CD4-positive, alpha-beta memory T cell (primary cell): ENCODE measurements at places on chromosomes 13 and 19. TPM values are rescaled to one million over a fixed set of nuclear protein-coding genes. Genes with fewer than 3 reads are reported as not detected.

- no peak overlapping the region for H3K4me3 ChIP-seq
- peaks cover 12% of the 10 kb centered on the region for H3K4me1 ChIP-seq
- H3K36me3 ChIP-seq = no peaks in the 10 kb centered on the region
- H3K27ac ChIP-seq = no peak overlapping the region
- DNase-seq = no peak
- H3K27me3 ChIP-seq = no peaks in the 10 kb centered on the region
Measured at GRCh38 chr13:112699322-112699918, 9.6 kb downstream of the ATP11A start.

GRCh38 chr19:29201855-29202254, 11.1 kb downstream of the UQCRFS1 start:
- H3K4me3 ChIP-seq = no peak overlapping the region
- H3K36me3 ChIP-seq = peaks cover 8% of the 10 kb centered on the region
- H3K27ac ChIP-seq = no peak overlapping the region
- H3K4me1 ChIP-seq = no peaks in the 10 kb centered on the region

DNA sequence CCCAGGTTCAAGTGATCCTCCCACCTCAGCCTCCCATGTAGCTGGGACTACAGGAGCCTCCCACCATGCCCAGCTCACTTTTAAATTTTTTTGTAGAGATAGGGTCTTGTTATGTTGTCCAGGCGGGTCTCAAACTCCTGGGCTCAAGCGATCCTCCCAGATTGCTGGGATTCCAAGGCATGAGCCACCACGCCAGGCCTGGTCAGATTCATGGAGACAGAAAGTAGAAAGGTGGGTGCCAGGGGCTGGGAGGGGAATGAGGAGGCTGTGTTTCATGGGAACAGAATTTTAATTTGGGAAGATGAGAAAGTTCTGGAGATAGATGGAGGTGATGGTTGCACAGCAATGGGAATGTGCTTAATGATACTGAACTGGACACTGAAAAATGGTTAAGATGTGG, 22.3 kb downstream of the ARHGEF18 start:
- no peak overlapping the region for H3K4me3 ChIP-seq
- no peak overlapping the region for H3K27ac ChIP-seq
- peaks cover 61% of the 10 kb centered on the region for H3K36me3 ChIP-seq
- no peaks in the 10 kb centered on the region for H3K4me1 ChIP-seq
- H3K27me3 ChIP-seq = no peaks in the 10 kb centered on the region

Gene PSG7
- polyA plus RNA-seq = not detected
